ENCODE measurements at places on chromosomes 7 and 10. TPM values are rescaled to one million over a fixed set of nuclear protein-coding genes. Genes with fewer than 3 reads are reported as not detected.

Gene PODXL
- 1.4 TPM for total RNA-seq

Gene ATRNL1
- total RNA-seq, result 0.18 TPM

GRCh38 chr7:27173956-27174873, at the start of gene HOXA10:
HOXA10 (minus strand) TSS chr7:27174320; CDS start chr7:27174306, 14 bp downstream.
- no peaks in the 10 kb centered on the region for H3K36me3 ChIP-seq
- no peak within 1 kb of the TSS for H3K27ac ChIP-seq
- H3K4me1 ChIP-seq, result no peaks in the 10 kb centered on the region
- no peak for DNase-seq

GRCh38 chr10:4067931-4068561, 283.0 kb upstream of the KLF6 start:
- no peaks in the 10 kb centered on the region for H3K36me3 ChIP-seq
- DNase-seq, result no peak
- no peak overlapping the region for H3K27ac ChIP-seq
- no peak overlapping the region for H3K4me3 ChIP-seq
- H3K27me3 ChIP-seq, result no peaks in the 10 kb centered on the region
- peaks cover 8% of the 10 kb centered on the region for H3K4me1 ChIP-seq

DNA sequence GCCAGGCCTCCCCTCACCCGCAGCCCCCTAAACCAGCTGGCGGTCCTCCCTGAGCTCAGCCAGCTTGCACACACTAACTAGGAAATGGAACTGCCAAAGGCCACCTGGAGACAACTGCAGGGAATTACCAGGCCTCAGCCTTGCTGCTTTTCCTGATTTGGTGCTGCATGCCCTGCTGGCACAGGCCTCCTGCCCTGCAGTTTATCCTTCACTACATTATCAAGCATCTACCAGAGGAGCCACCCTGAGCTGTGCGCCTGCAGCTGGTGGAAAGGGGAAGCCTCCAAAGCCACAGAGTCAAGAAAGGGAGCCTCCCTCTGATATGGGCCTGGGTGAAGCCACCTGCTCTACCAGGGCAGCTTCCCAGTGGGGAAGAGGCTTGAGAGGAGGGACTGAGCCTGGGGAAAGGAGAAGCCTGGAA, 139.8 kb downstream of the GRID1 start:
- H3K4me1 ChIP-seq, result no peaks in the 10 kb centered on the region
- H3K36me3 ChIP-seq, result no peaks in the 10 kb centered on the region
- no peak overlapping the region for H3K4me3 ChIP-seq
- no peaks in the 10 kb centered on the region for H3K27me3 ChIP-seq

GRCh38 chr10:78686444-78687060, 382.2 kb upstream of the ZMIZ1 start:
- no peak overlapping the region for H3K4me3 ChIP-seq
- H3K4me1 ChIP-seq, result peaks cover 4% of the 10 kb centered on the region
- H3K27ac ChIP-seq, result no peak overlapping the region
- peaks cover 17% of the 10 kb centered on the region for H3K27me3 ChIP-seq
- DNase-seq, result no peak
- H3K36me3 ChIP-seq, result no peaks in the 10 kb centered on the region

DNA sequence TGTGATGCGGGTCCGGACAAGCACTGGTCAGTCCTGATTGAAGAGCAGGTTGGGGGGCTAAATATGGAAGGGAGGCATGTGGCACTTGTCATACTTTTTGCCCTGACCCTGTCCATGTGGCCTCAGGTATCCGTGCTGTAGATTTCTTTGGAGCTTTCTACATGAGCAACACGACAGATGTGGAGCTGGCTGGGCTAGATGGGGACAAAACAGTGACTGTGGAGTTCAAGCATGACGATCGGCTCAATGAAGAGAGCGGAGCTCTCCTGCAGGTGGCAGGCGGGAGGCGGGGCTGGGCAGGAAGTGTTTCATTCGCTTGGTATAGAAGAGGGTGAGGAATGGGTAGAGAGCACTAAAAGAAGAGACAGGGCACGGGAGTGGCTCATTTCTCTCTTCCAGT, 13.0 kb upstream of the CHCHD1 start:
- H3K27ac ChIP-seq, result no peak overlapping the region

Gene AOAH
- total RNA-seq, result not detected

Gene NPSR1
- total RNA-seq, result not detected

Gene ZKSCAN5
- 16.3 TPM for total RNA-seq

DNA sequence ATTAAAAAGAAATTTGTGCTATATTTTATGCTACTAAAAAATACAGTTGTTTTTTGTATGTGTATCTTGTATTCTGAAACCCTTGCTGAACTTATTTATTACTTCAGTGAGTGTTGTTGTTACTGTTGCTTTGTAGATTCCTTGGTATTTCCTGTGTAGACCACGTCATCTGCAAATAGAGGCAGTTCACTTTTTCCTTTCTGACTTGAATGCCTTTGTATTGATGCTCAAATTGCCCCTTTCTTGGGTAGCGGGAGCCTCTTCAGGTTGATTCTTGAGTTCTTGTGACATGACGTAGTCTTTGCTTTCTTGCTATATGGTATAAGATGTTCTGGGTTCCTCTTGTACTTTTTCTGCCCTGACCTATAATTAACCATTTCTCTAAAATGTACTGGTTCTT, 504.1 kb downstream of the SDK1 start:
- H3K36me3 ChIP-seq, result no peaks in the 10 kb centered on the region
- H3K27ac ChIP-seq, result no peak overlapping the region
- no peaks in the 10 kb centered on the region for H3K4me1 ChIP-seq
- no peak overlapping the region for H3K4me3 ChIP-seq
- peak; percentile 47 for DNase-seq

DNA sequence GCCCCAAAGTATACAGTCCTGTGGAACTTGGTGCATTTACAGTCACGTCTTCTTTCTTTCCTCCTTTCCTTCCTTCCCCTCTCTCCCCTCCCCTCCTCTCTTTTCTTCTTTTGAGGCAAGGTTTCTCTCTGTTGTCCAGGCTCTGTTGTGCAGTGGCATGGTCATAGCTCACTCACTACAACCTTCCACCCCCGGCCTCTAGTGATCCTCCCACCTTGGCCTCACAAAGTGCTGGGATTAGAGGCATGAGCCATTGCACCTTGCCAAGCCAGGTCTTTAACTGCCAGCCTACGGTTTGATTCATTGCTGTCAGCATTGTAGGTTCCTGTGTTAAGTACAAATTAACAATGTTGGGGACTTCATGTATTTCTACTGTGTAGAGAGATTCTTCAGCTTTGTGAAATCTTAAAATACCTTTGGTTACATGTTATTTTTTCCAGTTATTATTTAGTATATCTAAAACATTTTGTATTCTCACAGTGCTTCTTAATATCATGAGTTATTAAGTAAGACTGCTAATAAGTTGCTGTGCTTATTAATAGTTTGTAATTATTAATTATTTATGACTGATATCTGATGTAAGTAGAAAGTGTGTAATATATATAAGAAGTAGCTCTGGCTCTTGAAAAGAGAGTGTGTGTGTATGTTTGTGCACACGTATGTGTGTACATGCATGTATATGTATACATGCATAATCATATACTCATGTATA, 320.8 kb downstream of the EXOC4 start:
- H3K27ac ChIP-seq, result no peak overlapping the region
- H3K27me3 ChIP-seq, result no peaks in the 10 kb centered on the region
- H3K4me1 ChIP-seq, result peaks cover 3% of the 10 kb centered on the region
- H3K4me3 ChIP-seq, result no peak overlapping the region
- DNase-seq, result no peak
- H3K36me3 ChIP-seq, result no peaks in the 10 kb centered on the region

Gene DNTT
- total RNA-seq, result not detected

Gene MKX
- 0.28 TPM for total RNA-seq

GRCh38 chr7:39259391-39260003, 281.8 kb downstream of the POU6F2 start:
- H3K4me1 ChIP-seq, result no peaks in the 10 kb centered on the region
- H3K4me3 ChIP-seq, result no peak overlapping the region
- DNase-seq, result no peak
- H3K27me3 ChIP-seq, result no peaks in the 10 kb centered on the region

DNA sequence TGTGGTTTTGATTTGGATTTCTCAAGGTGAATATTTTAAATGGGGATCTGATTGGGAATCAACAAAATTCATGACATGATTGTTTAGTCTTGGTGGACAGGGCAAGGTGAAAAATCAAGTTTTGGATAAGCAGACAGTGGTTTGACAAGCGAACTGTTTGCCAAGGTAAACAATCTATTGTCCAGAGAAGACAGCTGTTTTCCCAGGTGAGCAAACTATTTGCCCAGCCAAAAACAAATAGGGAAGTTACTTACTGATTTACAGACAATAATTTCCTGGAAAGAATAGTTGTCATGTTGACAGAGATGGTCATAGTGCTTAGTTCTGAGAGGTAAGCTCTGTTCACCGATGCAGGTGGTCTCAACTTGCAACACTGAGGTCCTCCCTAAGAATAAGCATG, 94.0 kb upstream of the STEAP1B start:
- no peak overlapping the region for H3K4me3 ChIP-seq
- no peak for DNase-seq
- no peaks in the 10 kb centered on the region for H3K36me3 ChIP-seq
- H3K27me3 ChIP-seq, result no peaks in the 10 kb centered on the region
- no peak overlapping the region for H3K27ac ChIP-seq
- H3K4me1 ChIP-seq, result peaks cover 5% of the 10 kb centered on the region

- H3K27me3 ChIP-seq, result no peaks in the 10 kb centered on the region
- no peaks in the 10 kb centered on the region for H3K36me3 ChIP-seq
- no peaks in the 10 kb centered on the region for H3K4me1 ChIP-seq
- H3K4me3 ChIP-seq, result no peak overlapping the region
- H3K27ac ChIP-seq, result no peak overlapping the region
- DNase-seq, result no peak
These were observed 384.4 kb upstream of the SHH start for GRCh38 chr7:156196649-156197048.

- H3K27me3 ChIP-seq, result no peaks in the 10 kb centered on the region
- peak overlapping the region; percentile 98 for H3K27ac ChIP-seq
- H3K36me3 ChIP-seq, result peaks cover 9% of the 10 kb centered on the region
- no peak overlapping the region for H3K4me3 ChIP-seq
These were observed 91.7 kb downstream of the RNF216 start for GRCh38 chr7:5689716-5690115.

DNA sequence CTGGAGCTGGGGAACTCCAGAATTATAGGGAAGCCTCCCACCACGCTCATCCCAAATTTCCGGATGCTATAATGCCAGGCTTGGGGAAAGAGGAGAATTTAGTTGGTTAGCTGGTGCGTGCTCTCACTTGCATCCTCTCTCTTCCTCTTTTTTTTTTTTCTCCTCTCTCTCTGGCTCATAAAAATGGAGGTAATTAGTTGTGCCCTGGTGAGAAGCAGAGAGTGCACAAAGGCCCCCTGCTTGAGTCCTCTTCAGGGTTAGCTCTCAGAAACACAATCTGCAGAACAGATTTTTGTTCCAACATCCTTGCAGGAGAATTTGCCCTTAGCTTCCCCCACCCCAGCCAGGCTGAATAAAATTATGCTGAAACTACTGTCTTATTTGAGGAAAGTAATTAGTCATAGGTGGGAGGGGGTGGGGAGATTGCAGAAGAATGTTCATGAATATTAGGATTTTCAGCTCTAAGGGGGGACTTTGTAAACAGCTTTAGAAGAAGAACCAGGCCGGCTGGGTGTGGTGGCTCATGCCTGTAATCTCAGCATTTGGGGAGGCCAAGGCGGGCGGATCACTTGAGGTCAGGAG, 7.6 kb downstream of the SERPINE1 start:
- no peak for DNase-seq
- H3K36me3 ChIP-seq, result peaks cover 49% of the 10 kb centered on the region
- no peaks in the 10 kb centered on the region for H3K27me3 ChIP-seq

Gene GPR85
- total RNA-seq, result 5.0 TPM

DNA sequence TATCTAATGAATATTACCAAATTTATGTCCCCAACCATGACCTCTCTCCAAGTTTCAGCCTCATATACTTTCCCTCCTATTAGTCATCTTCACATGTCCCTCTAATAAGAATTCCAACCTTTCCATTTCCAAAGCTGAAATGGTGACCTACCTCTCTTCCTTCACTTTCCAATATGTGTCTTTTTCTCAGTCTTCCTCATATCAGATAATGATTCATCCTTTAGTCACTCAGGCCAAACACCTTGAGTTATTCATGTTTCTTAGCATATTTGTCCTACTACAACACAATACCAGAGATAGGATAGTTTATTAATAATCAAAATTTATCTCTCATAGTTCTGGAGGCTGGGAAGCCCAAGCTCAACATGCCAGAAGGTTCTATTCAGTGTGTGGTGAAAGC, 318.5 kb upstream of the ZWINT start:
- DNase-seq, result no peak
- H3K27ac ChIP-seq, result no peak overlapping the region
- no peaks in the 10 kb centered on the region for H3K36me3 ChIP-seq
- no peaks in the 10 kb centered on the region for H3K4me1 ChIP-seq
- no peaks in the 10 kb centered on the region for H3K27me3 ChIP-seq
- H3K4me3 ChIP-seq, result no peak overlapping the region

- H3K36me3 ChIP-seq, result no peaks in the 10 kb centered on the region
- H3K27me3 ChIP-seq, result no peaks in the 10 kb centered on the region
- no peak overlapping the region for H3K27ac ChIP-seq
- no peak for DNase-seq
- H3K4me1 ChIP-seq, result peaks cover 15% of the 10 kb centered on the region
These were observed 175.9 kb downstream of the PDE1C start for GRCh38 chr7:31894308-31894707.

Gene RUFY2
- 16.4 TPM for total RNA-seq

DNA sequence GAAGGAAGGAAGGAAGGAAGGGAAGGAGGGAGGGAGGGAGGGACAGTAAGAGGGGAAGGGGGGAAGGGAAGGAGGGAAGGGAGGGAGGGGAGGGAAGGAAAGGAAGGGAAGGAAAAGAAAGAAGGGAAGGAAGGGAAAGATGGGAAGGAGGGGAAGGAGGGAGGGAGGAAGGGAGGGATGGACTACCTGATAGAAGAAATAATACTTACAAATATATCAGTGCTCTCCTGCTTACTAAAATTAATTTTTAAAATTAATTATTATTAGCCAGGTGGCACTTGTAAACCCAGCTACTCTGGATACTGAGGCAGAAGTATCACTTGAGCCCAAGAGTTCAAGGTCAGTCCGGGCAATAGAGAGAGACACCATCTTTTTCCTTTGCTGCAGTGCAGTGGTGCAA, 18.5 kb downstream of the ZC3HC1 start:
- H3K4me1 ChIP-seq, result no peaks in the 10 kb centered on the region
- H3K27ac ChIP-seq, result no peak overlapping the region
- H3K4me3 ChIP-seq, result no peak overlapping the region
- peaks cover 21% of the 10 kb centered on the region for H3K36me3 ChIP-seq
- H3K27me3 ChIP-seq, result no peaks in the 10 kb centered on the region
- DNase-seq, result no peak

- no peak overlapping the region for H3K4me3 ChIP-seq
- DNase-seq, result no peak
- H3K27ac ChIP-seq, result no peak overlapping the region
- H3K36me3 ChIP-seq, result no peaks in the 10 kb centered on the region
- H3K4me1 ChIP-seq, result no peaks in the 10 kb centered on the region
These were observed 38.6 kb upstream of the AGK start for GRCh38 chr7:141512597-141512996.

- no peak overlapping the region for H3K4me3 ChIP-seq
- no peak overlapping the region for H3K27ac ChIP-seq
- no peaks in the 10 kb centered on the region for H3K27me3 ChIP-seq
These were observed 42.1 kb upstream of the MKRN1 start for GRCh38 chr7:140521421-140521820.

Gene LRIT1
- not detected for total RNA-seq

GRCh38 chr10:86329093-86329710, 37.4 kb downstream of the GRID1 start:
- no peaks in the 10 kb centered on the region for H3K4me1 ChIP-seq
- DNase-seq, result no peak
- H3K27ac ChIP-seq, result no peak overlapping the region
- no peak overlapping the region for H3K4me3 ChIP-seq
- H3K36me3 ChIP-seq, result no peaks in the 10 kb centered on the region

GRCh38 chr10:22945934-22946673, 18.3 kb downstream of the ARMC3 start:
- no peak overlapping the region for H3K4me3 ChIP-seq
- no peaks in the 10 kb centered on the region for H3K36me3 ChIP-seq
- H3K27me3 ChIP-seq, result no peaks in the 10 kb centered on the region
- H3K27ac ChIP-seq, result no peak overlapping the region
- H3K4me1 ChIP-seq, result no peaks in the 10 kb centered on the region

Gene OR2A1
- total RNA-seq, result not detected
